Stimulated activated CD4-positive, alpha-beta T cell treated with anti-CD3 and anti-CD28 coated beads, Interleukin-12 subunit alpha, Interleukin-12 subunit beta, amount 100 ng/mL, for 4 hours (primary cell): ENCODE measurements at places on chromosomes 16 and 17.

DNA sequence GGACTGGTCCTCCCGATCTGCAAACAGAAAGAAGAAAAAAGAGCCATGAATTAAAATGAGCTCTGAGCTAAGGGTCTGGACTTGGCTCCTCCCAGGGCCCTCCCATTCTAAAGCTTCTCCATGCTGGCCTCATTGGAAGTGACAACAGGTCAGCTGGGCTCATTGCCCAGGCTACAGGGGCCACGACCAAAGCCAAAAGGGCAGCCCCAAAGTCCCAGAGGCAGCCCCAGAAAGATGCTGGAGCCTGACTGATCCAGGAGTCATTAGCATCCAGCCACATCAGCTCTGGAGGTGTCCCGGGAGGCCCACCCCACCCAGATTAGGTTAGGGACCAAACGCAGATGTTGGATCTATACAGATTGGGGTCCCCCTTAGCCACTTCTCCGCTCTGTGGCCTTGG lies 58.2 kb downstream of the MYH11 start:
- DNase-seq = no peak

DNA sequence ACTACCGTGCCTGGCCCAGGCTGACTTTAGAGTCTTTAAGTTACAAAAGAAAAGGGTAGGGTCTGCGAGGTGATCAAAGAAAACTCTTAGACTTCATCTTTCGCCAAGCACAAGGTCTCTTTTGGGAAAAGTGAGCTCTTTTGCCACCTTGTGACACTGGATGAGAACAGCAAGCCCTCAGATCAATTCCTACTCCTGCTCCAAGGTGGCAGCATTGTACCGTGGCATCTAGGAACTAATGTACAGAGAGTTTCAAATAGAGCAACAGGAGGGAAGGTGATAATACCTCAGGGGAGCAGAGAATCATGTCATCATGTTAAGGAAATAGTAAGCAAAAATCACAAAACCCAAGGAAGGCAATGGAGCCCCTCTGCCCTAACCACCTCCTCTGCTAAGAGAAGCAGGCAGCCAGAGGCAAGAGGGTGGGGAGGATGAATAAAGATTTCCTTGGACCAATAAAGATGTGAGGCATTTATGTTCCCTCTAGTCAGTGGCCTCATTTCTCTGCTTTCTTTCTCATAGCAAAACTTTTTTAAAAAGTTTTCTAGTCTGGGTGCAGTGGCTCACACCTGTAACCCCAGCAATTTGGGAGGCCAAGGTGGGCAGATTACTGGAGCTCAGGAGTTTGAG lies 2.1 kb upstream of the C17orf78 start:
- DNase-seq = peak; percentile 47

GRCh38 chr16:6209355-6209930 lies 1111.8 kb upstream of the EEF2KMT start:
- no peak for DNase-seq

- no peak for DNase-seq
Measured at GRCh38 chr16:66619534-66620428, 15.3 kb downstream of the CMTM3 start.

GRCh38 chr17:4576729-4577322 lies 7.5 kb upstream of the SMTNL2 start:
- DNase-seq = no peak

DNA sequence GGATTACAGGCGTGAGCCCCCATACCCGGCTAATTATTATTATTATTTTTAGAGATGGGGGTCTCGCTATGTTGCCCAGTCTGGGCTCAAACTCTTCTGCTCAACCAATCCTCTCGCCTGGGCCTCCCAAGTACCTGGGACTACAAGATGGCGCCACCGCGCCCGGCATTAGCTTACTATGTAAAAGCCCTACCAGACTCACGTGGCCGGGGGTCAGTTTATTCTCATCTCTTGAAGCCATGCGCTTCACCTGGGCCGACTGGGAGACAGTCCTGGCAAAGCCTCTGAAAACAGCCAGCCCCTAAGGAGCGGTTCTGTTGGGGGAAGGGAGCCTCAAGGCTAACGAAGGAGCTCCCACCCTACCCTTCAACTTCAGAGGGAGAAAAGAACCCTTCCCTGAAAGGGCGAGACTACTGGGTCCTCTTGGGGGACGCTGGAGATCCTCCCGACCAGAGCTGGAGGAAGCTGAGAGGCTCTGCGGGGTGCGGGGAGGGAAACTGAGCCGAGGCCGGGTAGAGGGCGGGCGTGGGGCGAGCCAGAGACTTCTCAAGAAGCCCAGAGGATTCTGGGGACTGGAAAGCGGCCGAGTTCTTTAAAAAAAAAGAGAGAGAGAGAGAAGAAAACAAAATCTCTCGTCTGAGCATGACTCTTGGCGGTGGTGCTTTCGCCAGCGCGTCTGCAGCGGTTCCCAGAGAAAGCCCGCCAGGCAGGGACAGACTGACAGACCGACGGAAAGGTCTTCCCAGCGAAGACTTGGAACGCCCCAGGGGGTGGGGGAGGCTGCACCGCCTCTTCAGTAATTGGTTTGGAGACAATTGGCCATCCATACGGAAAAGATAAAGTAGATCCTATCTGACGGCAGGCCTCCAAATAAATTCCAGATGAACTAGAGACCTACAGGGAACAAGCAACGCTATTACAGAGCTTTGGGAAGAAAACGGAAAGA lies 5.6 kb upstream of the TUBG2 start:
- no peak for DNase-seq

GRCh38 chr17:49836111-49837030 lies 11.5 kb downstream of the TAC4 start:
- DNase-seq = no peak

- no peak for DNase-seq
Measured at GRCh38 chr17:63190821-63191370, 224.9 kb downstream of the TANC2 start.

- no peak for DNase-seq
Measured at GRCh38 chr16:1863681-1864460, 8.1 kb downstream of the MEIOB start.

GRCh38 chr17:59620518-59621259 lies 994 bp downstream of the CLTC start:
- DNase-seq = peak; percentile 45

DNA sequence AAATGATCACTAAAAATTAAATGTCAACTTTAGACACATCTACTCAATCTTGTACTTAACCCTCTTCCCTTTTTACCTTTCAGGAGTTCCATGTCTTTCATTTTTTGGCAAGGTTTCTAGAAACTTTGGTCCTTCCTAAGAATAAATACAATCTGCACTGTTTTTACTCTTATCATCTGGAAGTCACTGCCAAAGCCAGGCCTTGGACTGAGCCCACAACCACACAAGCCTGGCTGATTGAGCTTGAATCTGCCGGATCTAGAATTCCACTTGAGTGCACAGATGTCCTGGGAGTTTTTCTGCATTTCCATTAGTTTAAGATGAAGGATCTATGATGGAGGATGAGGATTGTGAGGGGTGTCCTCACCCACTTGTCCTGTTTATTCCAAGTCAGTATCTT lies 126.1 kb downstream of the VPS53 start:
- no peak for DNase-seq

DNA sequence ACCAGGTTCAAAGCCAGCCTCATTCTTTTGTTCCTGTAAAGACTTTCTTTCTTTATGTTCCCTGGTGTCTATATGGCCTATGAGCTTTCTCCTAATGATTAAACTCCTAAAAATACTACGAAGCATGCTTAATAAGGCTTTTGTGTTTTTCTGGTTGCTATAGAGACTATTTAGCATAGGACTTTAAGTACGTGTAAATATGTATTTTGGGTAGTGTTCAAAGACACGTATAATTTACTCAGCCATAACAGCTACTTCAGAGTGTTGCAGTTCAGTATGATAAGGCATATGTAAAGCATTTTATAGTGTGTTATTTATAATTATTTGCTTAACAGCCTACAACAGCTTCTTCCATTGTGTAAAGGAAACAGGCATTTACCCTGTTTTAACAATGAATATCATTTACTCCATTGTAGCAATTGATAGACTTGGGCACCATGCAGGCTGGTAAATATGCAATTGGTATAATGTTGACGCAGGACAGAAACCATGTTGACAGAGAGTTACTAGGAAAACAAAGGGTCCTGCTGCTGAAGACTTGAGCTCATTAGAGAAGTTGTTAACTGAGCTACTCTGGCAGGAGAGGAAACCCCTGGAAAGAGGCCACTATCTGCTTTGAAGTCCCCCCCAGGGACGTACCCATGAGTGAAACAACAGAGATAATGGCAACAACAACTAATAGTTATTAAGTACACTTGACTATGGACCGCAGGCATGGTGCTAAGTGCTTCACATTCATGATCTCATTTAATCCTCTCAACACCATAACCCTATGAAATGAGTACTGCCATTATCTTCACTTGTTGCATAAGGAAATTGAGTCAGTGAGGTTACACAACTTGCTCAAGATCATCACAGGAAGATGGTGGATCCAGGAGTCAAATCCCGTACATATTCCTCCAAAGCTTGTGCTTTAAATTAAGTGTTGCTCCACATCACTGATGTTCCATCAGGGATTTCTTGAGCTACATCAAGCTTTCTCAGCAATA lies 342.2 kb upstream of the DYNLRB2 start:
- DNase-seq = no peak

DNA sequence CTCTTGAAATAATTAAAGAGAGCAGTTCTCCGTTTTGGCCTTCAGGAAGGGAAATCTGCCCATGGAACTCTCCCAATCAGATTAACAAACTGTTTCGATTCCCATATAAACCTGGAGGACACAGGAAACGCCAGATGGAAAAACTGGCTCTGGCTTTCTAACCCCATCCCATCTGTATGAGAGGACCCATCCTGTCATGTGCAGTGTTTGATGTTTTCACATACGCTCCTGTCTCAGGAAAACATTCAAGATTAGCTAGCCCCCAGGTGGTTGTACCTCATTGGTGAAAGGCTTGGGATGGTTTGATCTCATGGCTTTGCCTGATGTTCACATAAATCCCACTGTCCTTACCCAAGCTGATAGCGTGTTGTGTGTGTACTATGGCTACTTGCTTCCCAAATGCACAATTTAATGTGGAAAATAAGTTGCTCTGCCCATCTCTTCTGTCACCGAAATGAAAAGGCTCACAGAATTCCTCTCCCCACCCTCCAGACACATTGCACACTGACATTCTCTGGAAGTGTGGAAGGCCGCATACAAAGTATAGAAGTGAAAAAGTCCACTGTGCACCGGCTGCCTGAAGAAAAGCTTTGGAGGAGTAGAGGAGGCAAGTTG lies 18.2 kb upstream of the ERN1 start:
- no peak for DNase-seq

GRCh38 chr17:1928976-1929375 lies 96.2 kb downstream of the RTN4RL1 start:
- no peak for DNase-seq

DNA sequence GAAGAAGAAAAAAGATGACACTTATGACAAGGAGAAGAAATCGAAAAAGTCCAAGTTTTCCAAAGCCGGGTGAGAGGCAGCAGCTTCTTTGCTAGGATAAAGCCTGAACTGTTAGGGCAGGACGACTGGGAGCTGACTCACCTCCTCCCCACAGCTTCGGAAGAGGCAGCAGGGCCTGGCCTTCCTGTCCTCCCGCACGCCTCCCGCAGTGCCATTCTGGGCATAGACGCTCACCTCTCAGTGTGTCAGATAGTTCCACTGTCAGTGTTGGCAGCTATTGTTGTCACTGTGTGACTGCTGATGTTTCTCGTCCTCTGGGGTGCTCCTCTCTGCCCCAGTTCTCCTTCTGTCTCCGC lies 12.6 kb downstream of the UBN1 start:
- DNase-seq = no peak

DNA sequence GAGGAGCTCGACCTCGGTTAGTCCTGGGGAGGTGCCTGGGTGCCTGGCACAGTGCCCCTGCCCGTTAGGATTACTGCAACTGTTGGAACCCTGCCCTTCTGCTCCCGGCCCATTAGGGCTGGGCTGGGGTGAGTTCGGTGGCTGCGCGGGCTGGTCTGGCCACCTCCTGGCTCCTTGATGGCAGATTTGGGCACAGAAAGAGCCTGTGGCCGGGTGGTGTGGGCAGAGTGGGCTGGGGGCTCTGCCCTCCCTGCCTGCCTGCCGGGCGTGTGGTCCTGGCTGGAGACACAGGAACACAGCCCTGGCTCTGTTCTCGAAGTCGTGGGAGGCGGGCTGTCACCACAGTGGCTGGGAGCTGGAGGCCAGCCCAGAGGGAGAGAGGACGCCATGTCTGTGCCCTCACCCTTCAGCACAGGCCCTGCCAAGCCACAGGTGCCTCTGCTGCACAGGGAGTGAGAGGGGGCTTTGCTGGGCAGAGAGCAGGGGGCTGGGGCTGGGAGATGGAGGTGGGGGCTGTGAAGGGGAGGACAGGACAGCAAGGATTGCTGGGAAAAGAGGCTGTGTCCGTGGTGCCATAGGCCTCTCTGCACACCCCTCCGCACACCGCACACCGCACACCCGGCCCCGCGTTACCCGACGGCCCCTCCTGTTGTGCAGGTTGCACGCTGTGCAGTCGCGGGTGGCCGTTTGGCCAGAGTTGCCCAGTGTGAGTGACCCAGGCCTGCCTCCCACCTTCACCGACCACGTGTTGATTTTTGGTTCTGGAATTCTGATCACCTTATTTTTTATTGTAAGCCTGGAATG lies 236.6 kb upstream of the GSE1 start:
- no peak for DNase-seq

GRCh38 chr16:27427538-27427937 lies 25.6 kb downstream of the IL21R start:
- DNase-seq = no peak

- DNase-seq = no peak
Measured at GRCh38 chr17:40953881-40954280, 12.9 kb downstream of the KRT39 start.

GRCh38 chr17:63399316-63399715 lies 46.8 kb downstream of the CYB561 start:
- DNase-seq = no peak

GRCh38 chr16:82741073-82741615 lies 114.4 kb downstream of the CDH13 start:
- DNase-seq = no peak

GRCh38 chr16:7921345-7921744 lies 588.7 kb downstream of the RBFOX1 start:
- DNase-seq = no peak

DNA sequence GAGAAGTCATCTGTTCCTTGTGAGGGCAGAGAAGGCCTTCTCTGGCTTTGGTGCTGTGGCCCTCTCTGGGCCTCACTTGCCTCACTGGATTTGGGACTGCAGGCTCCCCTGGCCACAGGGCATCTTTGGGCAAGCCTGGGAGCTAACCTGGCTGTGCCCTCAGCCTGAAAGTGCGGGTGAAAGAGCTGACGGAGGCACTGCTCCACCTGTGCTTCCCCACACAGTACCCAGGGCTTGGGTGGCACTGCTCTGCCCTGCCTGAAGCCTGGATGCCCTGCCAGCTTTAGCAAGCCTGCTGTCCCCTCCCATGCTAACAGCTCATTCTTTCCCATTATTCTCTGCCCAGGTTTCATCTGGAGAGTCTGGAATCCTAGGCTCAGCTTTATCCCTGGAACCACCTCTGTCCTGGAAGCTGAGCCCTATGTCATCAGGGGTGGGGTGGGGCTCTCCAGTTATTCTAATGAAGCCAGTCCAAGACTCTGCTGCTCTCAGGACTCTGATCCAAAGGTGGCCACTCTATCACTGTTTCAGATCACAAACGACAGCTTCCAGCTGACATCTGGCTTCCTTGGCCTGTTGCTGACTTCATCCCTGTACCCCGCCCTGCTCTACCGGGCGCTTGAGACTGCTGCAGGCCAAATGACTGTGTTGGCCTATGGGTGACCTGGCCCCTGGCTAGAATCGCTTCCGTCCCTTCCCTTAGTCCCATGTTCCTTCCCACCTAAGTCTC lies 29.3 kb downstream of the HIC1 start:
- DNase-seq = no peak
